Right atrium auricular region (tissue), 2 donors: ENCODE measurements at places on chromosomes 3 and 15.

DNA sequence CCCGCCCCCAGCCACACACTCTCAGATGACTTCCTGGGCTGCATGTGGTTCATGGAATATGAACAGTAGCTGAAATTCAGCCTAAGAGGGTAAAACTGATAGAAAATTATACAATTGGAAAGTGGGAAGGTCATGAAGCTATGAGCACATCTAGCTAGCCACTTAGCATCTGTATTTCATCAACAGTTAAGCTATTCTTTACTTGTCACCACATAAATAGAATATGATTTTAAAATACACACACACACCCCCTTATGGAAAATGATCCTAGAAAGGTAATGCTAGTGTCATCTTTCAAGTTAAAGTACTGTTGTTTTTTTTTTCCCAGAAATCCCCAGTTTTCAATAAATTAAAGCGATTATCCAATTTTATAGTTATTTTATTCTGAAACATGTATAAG lies 3.6 kb downstream of the MAP4 start:
- no peak for DNase-seq
- H3K4me1 ChIP-seq = no peaks in the 10 kb centered on the region
- H3K4me3 ChIP-seq = no peak overlapping the region
- peak overlapping the region; percentile 65 for H3K27ac ChIP-seq
- H3K36me3 ChIP-seq = peaks cover 17% of the 10 kb centered on the region

GRCh38 chr3:70916375-70917055 lies 604.1 kb upstream of the MDFIC2 start:
- H3K4me1 ChIP-seq = no peaks in the 10 kb centered on the region
- H3K4me3 ChIP-seq = no peak overlapping the region
- no peaks in the 10 kb centered on the region for H3K36me3 ChIP-seq
- H3K27ac ChIP-seq = no peak overlapping the region
- no peak for DNase-seq

DNA sequence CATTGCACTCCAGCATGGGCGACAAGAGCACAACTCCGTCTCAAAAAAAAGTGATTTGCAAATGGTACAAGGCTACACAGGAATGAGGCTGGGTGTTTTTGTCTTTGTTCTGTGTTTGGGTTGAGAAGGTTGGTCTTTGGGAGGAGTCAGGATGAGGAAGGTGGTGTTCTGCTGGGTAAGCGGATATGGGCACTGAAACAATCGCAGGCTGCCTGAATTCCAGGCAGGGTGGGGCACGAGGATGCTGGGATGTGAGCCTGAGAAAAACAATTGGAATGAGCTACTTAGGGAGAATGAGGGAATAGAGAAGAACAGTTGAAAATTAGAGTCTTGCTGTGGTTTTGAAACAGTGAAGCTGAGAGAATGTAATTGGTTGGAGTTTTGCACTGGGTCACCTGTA lies 51.6 kb downstream of the ZBTB38 start:
- no peaks in the 10 kb centered on the region for H3K27me3 ChIP-seq
- H3K36me3 ChIP-seq = peaks cover 10% of the 10 kb centered on the region
- DNase-seq = no peak
- H3K4me1 ChIP-seq = no peaks in the 10 kb centered on the region
- no peak overlapping the region for H3K4me3 ChIP-seq
- peak overlapping the region; percentile 52 for H3K27ac ChIP-seq

GRCh38 chr15:68097029-68097428 lies 42.9 kb downstream of the PIAS1 start:
- H3K27ac ChIP-seq = no peak overlapping the region
- no peaks in the 10 kb centered on the region for H3K27me3 ChIP-seq
- DNase-seq = no peak
- H3K4me3 ChIP-seq = no peak overlapping the region
- H3K4me1 ChIP-seq = no peaks in the 10 kb centered on the region

GRCh38 chr3:64508140-64508539 lies 179.7 kb downstream of the ADAMTS9 start:
- no peaks in the 10 kb centered on the region for H3K27me3 ChIP-seq
- H3K4me1 ChIP-seq = no peaks in the 10 kb centered on the region
- no peak for DNase-seq
- H3K36me3 ChIP-seq = no peaks in the 10 kb centered on the region
- H3K27ac ChIP-seq = no peak overlapping the region

GRCh38 chr3:25454005-25454927 lies 26.2 kb downstream of the RARB start:
- peak overlapping the region; percentile 1 for H3K4me3 ChIP-seq
- no peaks in the 10 kb centered on the region for H3K36me3 ChIP-seq
- DNase-seq = no peak
- H3K27ac ChIP-seq = peak overlapping the region; percentile 28
- no peaks in the 10 kb centered on the region for H3K27me3 ChIP-seq
- H3K4me1 ChIP-seq = no peaks in the 10 kb centered on the region

GRCh38 chr3:156211583-156211982 lies 91.2 kb downstream of the KCNAB1 start:
- no peak overlapping the region for H3K4me3 ChIP-seq
- no peak overlapping the region for H3K27ac ChIP-seq
- no peaks in the 10 kb centered on the region for H3K27me3 ChIP-seq
- H3K36me3 ChIP-seq = no peaks in the 10 kb centered on the region

- H3K27ac ChIP-seq = no peak overlapping the region
- DNase-seq = no peak
- no peak overlapping the region for H3K4me3 ChIP-seq
- no peaks in the 10 kb centered on the region for H3K4me1 ChIP-seq
Measured at GRCh38 chr3:16432714-16433113, 80.8 kb downstream of the RFTN1 start.

DNA sequence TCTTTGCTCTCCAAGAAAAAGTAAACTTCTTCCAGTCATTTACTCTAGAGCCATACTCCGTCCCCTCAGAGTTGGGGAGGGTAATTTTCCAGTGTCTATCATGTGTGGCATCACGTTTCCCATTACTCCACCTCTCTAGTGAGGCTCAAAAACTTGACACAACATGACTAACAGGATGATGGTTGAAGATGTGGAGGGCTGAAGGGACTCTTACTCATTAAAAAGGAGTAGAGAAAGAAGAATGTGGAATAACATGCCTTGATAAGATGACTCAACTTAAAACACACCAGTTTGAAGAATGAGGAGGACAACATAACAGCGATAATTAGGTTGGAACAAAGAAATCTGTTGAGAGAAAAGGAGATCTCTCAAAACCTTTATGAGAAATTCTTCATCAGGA lies 894.3 kb downstream of the OTOL1 start:
- H3K27me3 ChIP-seq = no peaks in the 10 kb centered on the region
- H3K27ac ChIP-seq = no peak overlapping the region
- no peaks in the 10 kb centered on the region for H3K4me1 ChIP-seq
- H3K36me3 ChIP-seq = no peaks in the 10 kb centered on the region
- H3K4me3 ChIP-seq = no peak overlapping the region

DNA sequence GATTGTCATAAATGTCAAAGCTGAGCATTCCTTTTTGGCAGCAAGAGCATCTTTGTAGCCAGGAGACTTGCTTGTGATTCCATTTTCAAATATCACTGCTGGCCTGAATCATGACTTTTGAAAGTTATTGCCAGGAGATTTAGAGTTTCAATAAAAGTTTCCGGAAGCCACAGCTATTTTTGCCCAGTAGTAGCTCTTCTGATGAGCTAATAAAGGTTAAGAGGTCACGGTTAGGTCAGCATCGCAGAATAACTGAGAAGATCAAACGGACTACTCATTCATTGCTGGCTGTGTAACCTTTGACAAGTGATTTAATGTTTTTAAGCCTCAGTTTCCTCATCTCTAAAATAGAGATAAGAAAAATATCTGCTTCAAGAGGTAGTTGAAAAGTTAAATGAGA lies 105.1 kb upstream of the ETV5 start:
- DNase-seq = no peak
- no peak overlapping the region for H3K27ac ChIP-seq
- no peaks in the 10 kb centered on the region for H3K36me3 ChIP-seq

DNA sequence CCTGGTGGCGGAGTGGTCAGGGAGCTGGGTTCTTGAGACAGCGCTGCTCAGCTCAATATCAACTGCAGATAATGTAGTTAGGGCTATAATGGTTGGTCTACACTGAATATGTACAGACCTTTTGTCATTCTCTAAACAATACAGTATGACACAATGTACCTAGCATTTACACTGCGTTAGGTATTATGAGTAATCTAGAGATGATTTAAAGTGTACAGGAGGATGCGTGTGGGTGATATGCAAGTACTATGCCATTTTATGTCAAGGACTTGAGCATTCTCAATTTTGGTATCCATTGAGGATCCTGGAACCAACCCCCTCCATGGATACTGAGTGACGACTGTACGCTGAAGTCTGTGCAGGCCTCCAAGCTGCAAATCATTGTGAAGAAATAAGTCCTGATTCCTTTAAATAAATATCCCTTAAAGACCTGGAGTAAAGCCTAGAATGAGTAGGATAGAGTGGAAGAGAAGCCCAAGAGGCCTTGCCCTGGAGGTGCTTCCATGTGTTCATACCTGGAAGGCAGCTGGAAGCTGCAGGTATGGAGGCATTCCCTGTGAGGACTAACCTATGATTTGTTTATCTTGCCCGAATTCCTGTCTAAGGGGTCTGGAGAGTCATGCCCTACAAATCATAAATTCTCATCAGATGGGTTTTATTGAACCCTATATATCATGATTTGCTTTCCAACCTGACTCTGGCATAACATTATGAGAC lies 15.7 kb upstream of the RTP1 start:
- DNase-seq = no peak
- no peak overlapping the region for H3K4me3 ChIP-seq
- H3K4me1 ChIP-seq = no peaks in the 10 kb centered on the region
- H3K27ac ChIP-seq = no peak overlapping the region
- no peaks in the 10 kb centered on the region for H3K27me3 ChIP-seq

DNA sequence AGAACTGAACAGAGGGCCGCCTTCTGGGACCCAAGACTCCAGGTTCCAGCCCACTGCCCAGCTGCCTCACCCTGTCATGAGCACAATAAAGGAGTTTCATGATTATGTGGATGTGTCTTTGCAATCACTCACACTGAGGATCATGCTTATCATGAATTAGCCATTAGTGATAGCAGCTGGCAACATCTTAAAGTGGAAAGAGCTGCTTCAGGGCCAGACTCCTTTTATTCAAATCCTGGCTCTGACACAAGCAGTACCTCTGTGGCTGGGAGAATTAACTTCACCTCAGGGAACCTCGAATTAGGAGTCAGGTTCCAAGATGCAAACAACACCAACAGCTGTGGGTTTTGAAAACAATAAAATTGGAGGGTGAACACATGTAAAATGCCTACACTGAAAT lies 6.6 kb upstream of the SCAP start:
- H3K4me1 ChIP-seq = no peaks in the 10 kb centered on the region
- no peaks in the 10 kb centered on the region for H3K27me3 ChIP-seq
- no peak for DNase-seq
- H3K36me3 ChIP-seq = no peaks in the 10 kb centered on the region
- no peak overlapping the region for H3K27ac ChIP-seq

GRCh38 chr15:90686435-90687218 lies 30.5 kb upstream of the BLM start:
- H3K27ac ChIP-seq = no peak overlapping the region
- no peaks in the 10 kb centered on the region for H3K4me1 ChIP-seq
- no peak for DNase-seq
- H3K4me3 ChIP-seq = no peak overlapping the region
- no peaks in the 10 kb centered on the region for H3K27me3 ChIP-seq
- H3K36me3 ChIP-seq = no peaks in the 10 kb centered on the region

- no peaks in the 10 kb centered on the region for H3K4me1 ChIP-seq
- H3K27ac ChIP-seq = no peak overlapping the region
- no peaks in the 10 kb centered on the region for H3K27me3 ChIP-seq
Measured at GRCh38 chr15:42287931-42288330, 14.7 kb upstream of the TMEM87A start.

DNA sequence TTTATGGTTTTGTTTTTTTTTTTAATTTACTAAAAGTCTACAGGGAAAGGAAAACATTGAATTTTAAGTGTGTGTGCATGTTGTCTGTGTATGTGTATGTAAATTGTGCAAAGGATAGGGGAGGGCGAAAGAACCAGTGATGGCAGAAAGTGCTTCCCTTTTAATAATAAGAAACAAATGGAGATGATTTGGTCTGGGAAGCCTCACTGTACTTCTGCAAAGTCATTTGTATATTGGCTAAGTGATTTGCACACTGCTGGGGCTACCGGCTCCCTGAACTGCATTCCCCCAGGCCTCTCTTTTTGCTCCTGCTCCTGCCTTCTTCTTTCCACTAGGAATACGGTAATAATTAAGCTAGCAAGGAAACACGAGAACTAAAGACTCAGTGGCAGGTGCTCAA lies 101.2 kb downstream of the CD47 start:
- no peak for DNase-seq
- H3K4me1 ChIP-seq = no peaks in the 10 kb centered on the region
- no peak overlapping the region for H3K27ac ChIP-seq
- no peak overlapping the region for H3K4me3 ChIP-seq
- H3K27me3 ChIP-seq = no peaks in the 10 kb centered on the region

GRCh38 chr3:71087143-71088018 lies 496.1 kb downstream of the FOXP1 start:
- H3K27me3 ChIP-seq = no peaks in the 10 kb centered on the region
- no peak for DNase-seq
- H3K4me1 ChIP-seq = no peaks in the 10 kb centered on the region
- H3K27ac ChIP-seq = no peak overlapping the region
- no peaks in the 10 kb centered on the region for H3K36me3 ChIP-seq

- H3K27ac ChIP-seq = no peak overlapping the region
- no peaks in the 10 kb centered on the region for H3K27me3 ChIP-seq
- no peak for DNase-seq
Measured at GRCh38 chr3:117161816-117162215, 452.2 kb downstream of the TUSC7 start.

- no peaks in the 10 kb centered on the region for H3K27me3 ChIP-seq
- no peak for DNase-seq
- no peaks in the 10 kb centered on the region for H3K36me3 ChIP-seq
- peak overlapping the region; percentile 73 for H3K27ac ChIP-seq
- H3K4me3 ChIP-seq = no peak overlapping the region
Measured at GRCh38 chr3:37181756-37182155, 7.4 kb upstream of the LRRFIP2 start.

DNA sequence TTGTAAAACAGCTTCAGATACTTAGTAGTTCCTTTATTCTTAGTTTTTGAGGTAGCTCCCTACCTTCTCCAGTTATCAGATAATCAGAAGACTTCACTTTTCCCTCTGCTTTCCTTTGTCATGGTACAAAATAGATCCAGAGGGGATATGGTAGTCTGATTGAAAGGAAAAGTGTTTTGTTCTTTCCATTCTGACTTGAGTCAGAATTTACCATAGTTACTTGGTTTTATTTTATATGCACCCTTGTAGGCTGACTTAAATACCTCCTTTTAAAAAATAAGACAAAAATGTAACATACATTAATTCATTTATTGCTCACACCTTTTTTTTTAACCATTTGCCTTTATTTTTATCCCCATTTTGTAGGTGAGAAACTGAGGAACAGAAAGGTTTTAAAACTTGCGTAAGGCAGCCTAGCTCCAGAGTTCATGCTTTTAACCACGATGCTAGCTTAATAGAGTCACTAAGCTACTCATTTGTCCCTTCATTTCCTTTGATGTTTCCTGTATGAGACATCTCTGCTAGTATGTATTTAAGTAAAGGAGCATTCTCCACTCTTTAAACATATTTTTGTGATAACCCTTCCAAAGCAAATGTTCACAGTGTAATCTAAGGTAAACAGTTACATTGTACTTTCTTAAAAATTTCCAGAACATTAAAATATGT lies 187.5 kb downstream of the KLHL25 start:
- peak overlapping the region; percentile 66 for H3K27ac ChIP-seq
- H3K4me3 ChIP-seq = no peak overlapping the region
- no peaks in the 10 kb centered on the region for H3K4me1 ChIP-seq
- DNase-seq = no peak
- H3K36me3 ChIP-seq = peaks cover 12% of the 10 kb centered on the region
- H3K27me3 ChIP-seq = no peaks in the 10 kb centered on the region
